Activated T-cell treated with anti-CD3 and anti-CD28 coated beads, Interleukin-2, amount 50 U/mL, for 24 hours (primary cell): ENCODE measurements at places on chromosomes 5 and 9.

DNA sequence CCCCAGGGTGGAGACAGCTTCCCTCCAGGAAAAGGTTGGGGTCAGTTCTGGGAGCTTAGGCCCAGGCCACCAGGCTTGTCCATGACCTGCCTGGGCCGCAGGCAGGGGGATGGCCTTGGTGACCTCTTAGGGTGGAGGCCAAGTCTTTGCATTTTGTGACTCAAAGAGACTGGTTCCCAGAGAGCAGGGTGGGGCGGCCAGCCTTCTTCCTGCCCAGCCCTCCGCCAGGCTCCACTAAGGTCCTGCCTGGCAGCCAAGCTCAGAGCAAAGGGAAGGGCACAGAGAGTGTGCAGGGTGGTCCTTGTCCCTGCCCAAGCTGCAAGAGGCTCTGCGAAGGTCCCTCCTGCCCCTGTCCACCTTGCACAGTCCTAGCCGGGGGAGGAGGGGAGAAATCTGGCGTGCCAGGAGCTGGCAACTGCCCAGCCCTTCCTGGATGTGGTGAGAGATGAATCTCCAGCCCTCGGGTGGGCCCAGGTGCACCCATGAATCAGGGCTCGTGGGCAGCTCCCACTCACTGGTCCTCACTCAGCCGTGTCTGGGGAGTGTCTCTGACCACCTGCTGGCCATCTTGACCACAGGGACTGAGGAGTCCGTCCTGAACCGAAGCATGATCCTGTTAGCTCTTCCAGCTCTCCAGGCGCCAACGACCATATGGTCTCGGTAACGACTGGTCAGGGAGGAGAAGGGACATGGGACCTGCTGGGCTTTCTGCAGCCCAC, 2.3 kb upstream of the PTGDS start:
- peaks cover 4% of the 10 kb centered on the region for H3K27me3 ChIP-seq
- no peak overlapping the region for H3K4me3 ChIP-seq
- H3K4me1 ChIP-seq, result peaks cover 20% of the 10 kb centered on the region
- no peak for DNase-seq

DNA sequence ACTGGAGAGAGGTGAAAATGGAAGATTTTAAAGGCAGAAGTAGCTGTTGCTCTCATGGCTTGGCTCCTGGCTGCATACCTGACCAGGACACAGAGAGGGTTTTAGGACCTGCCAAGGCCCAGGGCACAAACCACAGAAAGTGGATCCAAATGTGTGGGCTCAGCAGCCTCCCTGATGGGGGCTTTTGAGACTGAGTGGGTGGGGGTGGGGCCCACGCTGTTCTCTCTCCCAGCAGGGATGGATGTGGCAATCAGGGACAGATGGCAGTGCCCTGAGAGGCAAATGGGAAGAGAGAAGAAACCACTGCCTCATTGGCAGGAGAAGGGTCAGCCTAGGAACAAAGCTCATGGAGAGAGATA, 34.9 kb upstream of the TIFAB start:
- no peak overlapping the region for H3K27ac ChIP-seq
- no peak for DNase-seq
- H3K36me3 ChIP-seq, result no peaks in the 10 kb centered on the region

DNA sequence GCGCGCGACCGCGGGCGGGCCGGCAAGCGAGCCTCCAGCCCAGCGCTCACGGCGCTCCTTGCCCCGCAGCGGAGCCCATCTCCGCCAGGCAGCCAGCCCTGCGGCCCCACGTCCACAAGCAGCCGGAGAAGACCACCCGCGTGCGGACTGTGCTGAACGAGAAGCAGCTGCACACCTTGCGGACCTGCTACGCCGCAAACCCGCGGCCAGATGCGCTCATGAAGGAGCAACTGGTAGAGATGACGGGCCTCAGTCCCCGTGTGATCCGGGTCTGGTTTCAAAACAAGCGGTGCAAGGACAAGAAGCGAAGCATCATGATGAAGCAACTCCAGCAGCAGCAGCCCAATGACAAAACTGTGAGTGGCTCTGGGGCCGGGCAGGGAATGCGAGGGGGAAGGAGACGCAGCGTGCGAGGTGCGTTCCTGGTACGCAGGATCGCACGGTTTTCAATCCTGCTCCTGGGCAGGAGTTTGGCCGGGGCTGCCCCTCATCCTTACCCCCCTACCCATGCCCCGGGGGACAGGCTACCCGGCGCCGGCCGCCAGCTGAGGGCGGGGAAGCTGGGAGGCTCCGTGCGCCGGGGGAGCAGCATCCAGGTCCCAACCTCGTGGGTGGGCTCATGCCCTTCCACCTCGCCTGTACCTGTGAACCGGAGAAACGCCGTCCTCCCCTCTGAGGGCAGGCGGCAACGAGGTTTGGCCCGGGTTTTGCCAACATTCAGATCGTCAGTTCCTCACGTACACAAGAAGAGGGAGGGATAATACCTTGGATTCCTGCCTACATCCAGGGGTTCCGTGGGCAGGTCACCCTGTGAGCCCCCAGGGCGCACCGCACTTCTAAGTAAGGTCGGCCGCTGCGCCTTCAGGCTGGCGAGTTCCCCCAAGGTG, 6.6 kb downstream of the ISL1 start:
- H3K36me3 ChIP-seq, result no peaks in the 10 kb centered on the region
- H3K4me3 ChIP-seq, result no peak overlapping the region
- peaks cover 78% of the 10 kb centered on the region for H3K27me3 ChIP-seq

DNA sequence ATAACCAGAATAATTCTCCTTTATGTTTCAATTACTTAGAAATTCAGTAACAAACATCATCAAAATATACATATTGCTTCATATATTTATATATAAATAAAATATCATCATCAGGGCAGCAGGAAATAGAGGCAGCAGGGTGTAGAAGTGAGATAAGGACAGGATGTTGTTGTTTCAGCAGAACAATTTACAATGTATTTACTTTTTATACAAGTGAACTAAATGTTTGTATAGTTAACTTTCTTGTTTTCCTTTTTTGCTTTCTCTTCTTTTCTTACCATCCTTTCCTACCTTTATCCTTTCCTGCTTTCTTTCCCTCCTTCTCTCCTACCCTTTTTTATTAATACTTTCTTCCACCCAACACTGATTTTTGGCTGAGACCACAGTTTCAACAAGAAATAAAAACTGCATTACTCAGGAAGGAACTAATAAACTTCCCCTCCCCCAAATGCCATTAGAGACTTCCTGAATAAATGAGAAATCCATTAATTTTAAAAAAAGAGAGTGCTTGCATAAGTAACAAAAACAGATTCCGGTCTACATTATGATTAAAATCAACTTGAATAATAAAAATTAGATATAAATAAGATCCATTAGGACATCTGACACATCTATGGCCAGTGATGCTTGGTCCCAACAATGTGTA, 159.8 kb upstream of the ACOT12 start:
- peaks cover 5% of the 10 kb centered on the region for H3K36me3 ChIP-seq
- peaks cover 27% of the 10 kb centered on the region for H3K4me1 ChIP-seq
- DNase-seq, result no peak
- no peak overlapping the region for H3K27ac ChIP-seq

DNA sequence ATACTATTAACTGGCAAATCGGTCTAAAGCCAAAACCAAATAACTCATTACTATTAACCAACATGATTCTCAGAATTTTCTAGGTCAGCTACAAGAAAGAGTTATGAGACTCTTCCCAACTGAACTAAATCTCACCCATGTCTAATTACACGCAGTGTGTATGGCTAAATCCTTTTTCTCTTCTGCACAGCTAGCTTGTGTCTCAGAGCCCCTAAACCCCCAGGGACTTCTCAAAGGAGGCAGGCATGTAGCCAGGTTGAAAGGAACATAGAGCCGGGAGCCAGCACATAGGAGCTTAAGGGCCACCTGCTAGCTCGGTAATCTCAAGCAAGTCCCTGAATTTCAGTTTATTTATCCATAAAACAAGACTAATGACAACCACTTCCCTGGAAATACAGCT, 2.2 kb upstream of the GZMK start:
- H3K4me3 ChIP-seq, result no peak overlapping the region
- no peak for DNase-seq
- no peak overlapping the region for H3K27ac ChIP-seq
- no peaks in the 10 kb centered on the region for H3K27me3 ChIP-seq
- H3K4me1 ChIP-seq, result peaks cover 49% of the 10 kb centered on the region

DNA sequence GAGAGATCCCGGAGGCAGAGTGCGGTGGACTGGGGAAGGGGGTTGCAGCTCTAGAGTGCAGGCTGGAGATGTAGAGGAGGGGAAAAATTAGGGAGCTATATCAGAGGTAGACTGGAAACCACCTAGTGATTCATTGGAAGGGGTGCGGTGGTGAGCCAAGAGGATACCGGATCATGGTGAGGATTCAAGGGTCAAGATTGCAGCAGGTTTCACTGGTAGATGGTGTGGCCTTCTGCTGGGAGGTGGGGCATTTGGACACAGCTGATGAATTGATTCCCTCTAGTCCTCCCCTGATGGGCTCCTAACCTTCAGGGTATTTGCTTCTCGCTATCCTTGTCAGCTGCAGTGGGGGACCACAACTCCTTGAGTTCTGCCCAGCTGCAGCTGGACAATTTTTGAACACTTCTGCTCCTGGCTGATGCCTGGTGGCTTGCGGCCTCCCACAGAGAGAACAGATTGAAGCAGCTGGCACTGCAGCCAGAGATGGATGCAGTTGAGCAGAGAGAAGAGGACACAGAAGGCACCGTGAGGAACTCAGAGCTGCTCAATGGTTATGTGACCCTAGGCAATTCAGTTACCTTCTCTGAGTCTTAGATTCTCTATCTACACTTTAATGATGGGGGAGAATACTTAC, 134.4 kb upstream of the ABCA1 start:
- peaks cover 17% of the 10 kb centered on the region for H3K4me1 ChIP-seq
- H3K4me3 ChIP-seq, result no peak overlapping the region
- H3K36me3 ChIP-seq, result no peaks in the 10 kb centered on the region
- DNase-seq, result no peak

GRCh38 chr5:74587890-74588289, 52.6 kb downstream of the ENC1 start:
- no peak overlapping the region for H3K27ac ChIP-seq
- peaks cover 7% of the 10 kb centered on the region for H3K4me1 ChIP-seq
- H3K36me3 ChIP-seq, result no peaks in the 10 kb centered on the region
- H3K4me3 ChIP-seq, result no peak overlapping the region
- DNase-seq, result no peak

DNA sequence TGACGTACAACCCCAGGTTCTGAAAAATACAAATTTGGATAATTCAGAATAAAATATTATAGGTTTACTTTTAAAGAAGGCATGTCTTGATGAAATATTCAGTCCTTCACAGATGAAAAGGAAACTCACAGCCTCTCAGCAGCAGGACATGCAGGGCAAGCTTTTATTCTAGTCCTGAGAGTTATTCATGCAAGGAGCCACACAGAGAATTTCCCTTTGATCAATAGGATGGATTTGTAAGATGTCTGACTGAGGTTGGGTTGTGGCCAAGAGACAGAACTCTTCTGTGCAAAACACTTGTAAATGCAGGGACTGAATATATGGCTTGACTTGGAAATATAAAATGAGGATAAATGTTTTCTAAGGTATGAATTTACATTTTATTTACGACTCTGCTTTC, 48.8 kb upstream of the TBCA start:
- DNase-seq, result no peak
- H3K4me3 ChIP-seq, result no peak overlapping the region
- H3K27me3 ChIP-seq, result peaks cover 16% of the 10 kb centered on the region
- no peaks in the 10 kb centered on the region for H3K4me1 ChIP-seq
- H3K27ac ChIP-seq, result no peak overlapping the region
- no peaks in the 10 kb centered on the region for H3K36me3 ChIP-seq

- peaks cover 1% of the 10 kb centered on the region for H3K4me1 ChIP-seq
- H3K27ac ChIP-seq, result no peak overlapping the region
- no peak overlapping the region for H3K4me3 ChIP-seq
- H3K27me3 ChIP-seq, result peaks cover 36% of the 10 kb centered on the region
Measured at GRCh38 chr5:14153932-14154731, 11.0 kb downstream of the TRIO start.

- H3K27me3 ChIP-seq, result no peaks in the 10 kb centered on the region
- DNase-seq, result no peak
- no peaks in the 10 kb centered on the region for H3K4me1 ChIP-seq
- no peaks in the 10 kb centered on the region for H3K36me3 ChIP-seq
- H3K4me3 ChIP-seq, result no peak overlapping the region
Measured at GRCh38 chr5:93145767-93146166, 435.3 kb downstream of the NR2F1-AS1 start.

- peaks cover 7% of the 10 kb centered on the region for H3K4me1 ChIP-seq
- no peaks in the 10 kb centered on the region for H3K27me3 ChIP-seq
- no peak overlapping the region for H3K27ac ChIP-seq
Measured at GRCh38 chr9:4284925-4285324, 14.9 kb downstream of the GLIS3 start.

DNA sequence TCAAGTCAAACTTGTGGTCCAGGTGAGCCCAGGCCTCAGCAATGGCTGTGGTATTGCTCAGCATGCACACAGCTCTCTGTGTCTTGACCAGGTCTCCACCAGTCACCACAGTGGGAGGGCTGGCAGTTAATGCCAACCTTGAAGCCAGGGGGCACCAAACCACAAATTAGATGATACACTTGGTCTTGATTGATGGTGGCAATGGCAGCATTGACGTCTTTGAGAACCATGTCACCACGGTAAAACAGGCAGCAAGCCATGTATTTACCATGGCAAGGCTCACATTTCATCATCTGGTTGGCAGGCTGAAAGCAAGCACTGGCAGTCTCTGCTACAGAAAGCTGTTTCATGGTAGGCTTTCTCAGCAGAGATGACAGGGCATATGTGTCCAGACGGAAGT, 40.0 kb downstream of the NIM1K start:
- H3K36me3 ChIP-seq, result no peaks in the 10 kb centered on the region
- no peaks in the 10 kb centered on the region for H3K27me3 ChIP-seq
- no peak overlapping the region for H3K4me3 ChIP-seq
- H3K27ac ChIP-seq, result no peak overlapping the region
- peaks cover 5% of the 10 kb centered on the region for H3K4me1 ChIP-seq

- no peak overlapping the region for H3K27ac ChIP-seq
- no peaks in the 10 kb centered on the region for H3K36me3 ChIP-seq
- peak; percentile 34 for DNase-seq
- peak overlapping the region; percentile 60 for H3K4me3 ChIP-seq
- peaks cover 13% of the 10 kb centered on the region for H3K4me1 ChIP-seq
- H3K27me3 ChIP-seq, result peaks cover 82% of the 10 kb centered on the region
Measured at GRCh38 chr5:35229076-35230037, 930 bp downstream of the PRLR start.

GRCh38 chr5:98768160-98768959, 5.1 kb upstream of the RGMB start:
- H3K27me3 ChIP-seq, result peaks cover 64% of the 10 kb centered on the region
- peak; percentile 40 for DNase-seq
- peaks cover 42% of the 10 kb centered on the region for H3K4me1 ChIP-seq
- H3K27ac ChIP-seq, result no peak overlapping the region

DNA sequence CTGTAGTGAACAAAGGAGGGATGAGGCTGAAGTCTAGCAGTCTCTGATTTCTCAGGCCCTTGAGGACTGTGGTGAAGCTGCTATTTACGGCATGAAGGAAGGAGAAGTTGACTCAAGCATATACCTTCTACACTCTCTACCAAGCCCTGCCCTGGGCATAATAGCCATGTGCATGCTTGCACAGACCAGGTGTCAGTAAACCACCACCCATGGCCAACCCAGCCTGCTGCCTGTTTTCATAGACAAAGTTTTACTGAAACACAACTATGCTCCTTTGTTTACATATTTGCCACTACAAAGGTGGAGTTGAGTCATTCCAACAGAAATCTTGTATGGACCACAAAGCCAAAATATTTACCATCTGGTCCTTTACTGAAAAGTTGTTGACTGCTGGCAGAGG, 126.9 kb downstream of the PAPPA start:
- DNase-seq, result no peak
- H3K4me3 ChIP-seq, result no peak overlapping the region
- H3K27me3 ChIP-seq, result peaks cover 9% of the 10 kb centered on the region
- no peaks in the 10 kb centered on the region for H3K4me1 ChIP-seq
- H3K36me3 ChIP-seq, result no peaks in the 10 kb centered on the region
- H3K27ac ChIP-seq, result no peak overlapping the region
